ENCODE measurements at places on chromosomes 11 and 22.

DNA sequence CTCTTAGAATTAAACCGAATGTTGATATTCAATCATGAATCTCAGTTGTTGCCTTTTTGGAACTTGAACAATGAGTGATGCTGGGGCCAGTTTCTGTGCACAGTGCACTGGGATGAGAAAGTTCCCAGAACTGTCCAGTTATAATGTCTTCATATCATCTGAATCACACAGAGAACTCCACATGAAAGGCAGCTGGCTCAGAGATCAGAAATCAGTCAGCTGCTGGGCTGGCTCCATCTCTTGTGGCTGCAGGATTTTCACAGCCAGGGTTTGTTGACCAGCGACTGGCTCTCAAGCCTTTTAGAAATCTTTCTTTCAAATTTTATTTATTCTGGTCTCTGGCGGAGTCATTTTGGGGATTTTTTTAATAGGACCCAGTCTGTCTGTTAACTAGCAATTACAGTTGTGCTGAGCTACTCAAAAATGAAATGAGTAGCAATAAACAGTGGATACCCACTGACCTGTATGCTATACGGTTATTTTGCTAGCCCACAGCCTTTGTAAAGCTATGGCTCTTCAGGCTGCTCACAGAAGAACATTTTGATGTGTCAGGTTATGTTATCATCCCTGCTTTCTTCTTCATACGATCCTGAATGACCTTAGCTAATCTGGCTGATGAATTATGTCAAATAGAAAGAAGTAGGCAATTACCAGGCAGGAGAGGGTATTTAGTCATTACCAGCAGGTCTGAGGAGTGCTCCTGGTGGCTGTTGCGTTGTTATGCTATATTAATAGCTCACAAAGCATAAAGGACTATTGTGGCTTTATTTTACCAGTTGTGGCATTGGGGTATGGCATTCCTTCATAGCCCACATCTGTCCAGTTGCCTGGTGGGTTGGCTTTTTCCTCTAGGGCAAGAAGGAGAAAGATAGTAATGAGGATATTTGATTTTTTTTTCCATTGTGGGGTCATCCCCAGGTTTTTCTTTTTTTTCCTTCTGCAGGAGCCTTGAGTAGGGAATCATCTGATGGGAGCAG lies 3.6 kb downstream of the FAT3 start:
- DNase-seq = no peak

- no peak for DNase-seq
Measured at GRCh38 chr11:111327908-111328624, 29.7 kb downstream of the POU2AF3 start.

GRCh38 chr22:23065069-23065451 lies 5.3 kb upstream of the GNAZ start:
- DNase-seq = peak; percentile 39

DNA sequence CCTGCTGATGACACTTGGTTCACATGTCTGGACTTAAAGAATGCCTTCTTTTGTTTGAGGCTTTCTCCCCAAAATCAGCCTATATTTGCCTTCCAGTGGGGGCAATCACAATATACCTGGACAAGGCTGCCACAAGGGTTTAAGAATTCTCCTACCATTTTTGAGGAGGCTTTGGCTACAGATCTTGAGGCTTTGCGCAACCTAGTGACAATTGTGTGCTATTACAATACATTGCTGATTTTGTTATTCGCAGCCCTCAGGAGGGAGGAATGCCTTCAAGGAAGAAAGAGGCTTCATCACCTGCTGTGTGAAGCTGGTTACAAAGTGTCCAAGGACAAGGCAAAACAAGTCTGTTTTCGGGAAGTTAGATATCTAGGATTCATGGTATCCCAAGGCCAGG lies 50.8 kb upstream of the OR4C15 start:
- DNase-seq = no peak

DNA sequence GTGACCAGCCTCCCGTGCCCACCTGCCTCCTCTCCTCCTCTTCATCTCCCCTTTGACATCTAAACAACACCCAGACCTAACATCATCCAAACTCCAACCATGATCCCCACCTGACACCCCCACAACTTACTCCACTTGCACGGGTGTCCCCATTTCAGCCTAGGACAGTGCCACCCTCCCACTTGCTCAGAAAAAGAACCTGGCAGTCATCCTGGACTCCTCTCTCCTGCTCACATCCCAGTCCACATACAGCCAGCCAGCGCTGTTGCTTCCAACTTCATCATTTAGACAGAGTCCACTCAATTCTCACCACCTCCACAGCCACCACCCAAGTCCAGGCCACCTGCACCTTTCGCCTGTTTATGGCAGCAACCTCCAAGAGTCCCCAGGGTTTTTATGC lies 485.7 kb downstream of the MN1 start:
- DNase-seq = no peak

DNA sequence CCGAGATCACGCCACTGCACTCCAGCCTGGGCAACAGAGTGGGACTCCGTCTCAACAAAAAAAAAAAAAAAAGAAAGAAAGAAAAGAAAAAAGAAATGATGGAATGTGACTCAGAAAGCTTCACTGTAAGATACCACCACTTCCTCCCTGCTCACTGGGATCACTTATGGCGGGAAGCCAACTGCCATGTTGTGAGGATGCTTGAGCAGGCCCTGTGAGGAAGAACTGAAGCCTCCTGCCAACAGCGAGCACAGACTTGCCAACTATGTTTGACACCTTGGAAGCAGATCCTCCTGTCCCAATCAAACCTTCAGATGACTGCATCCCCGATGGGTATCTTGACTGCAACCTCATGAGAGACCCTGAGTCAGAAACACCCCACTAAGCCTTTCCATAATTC lies 8.3 kb downstream of the SEC14L6 start:
- no peak for DNase-seq

DNA sequence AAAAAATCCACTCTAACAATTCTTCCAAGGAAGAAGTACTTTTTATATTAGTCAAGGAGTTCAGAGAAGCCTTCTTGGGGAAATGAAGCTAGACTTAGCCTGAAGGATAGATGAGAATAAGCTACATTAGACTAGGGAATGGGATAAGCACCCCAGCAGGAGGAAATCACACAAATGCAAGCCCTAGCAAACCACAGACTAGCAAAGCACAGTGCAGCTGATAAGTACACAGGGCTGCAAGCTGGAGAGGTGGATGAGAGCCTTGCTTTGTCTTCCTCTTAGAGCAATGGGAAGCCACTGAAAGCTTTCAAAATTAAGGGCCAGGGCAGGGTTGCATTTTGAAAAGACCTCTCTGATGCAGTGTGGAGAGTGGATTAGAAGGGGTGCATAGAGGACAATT lies 946.2 kb downstream of the LRRC4C start:
- no peak for DNase-seq

DNA sequence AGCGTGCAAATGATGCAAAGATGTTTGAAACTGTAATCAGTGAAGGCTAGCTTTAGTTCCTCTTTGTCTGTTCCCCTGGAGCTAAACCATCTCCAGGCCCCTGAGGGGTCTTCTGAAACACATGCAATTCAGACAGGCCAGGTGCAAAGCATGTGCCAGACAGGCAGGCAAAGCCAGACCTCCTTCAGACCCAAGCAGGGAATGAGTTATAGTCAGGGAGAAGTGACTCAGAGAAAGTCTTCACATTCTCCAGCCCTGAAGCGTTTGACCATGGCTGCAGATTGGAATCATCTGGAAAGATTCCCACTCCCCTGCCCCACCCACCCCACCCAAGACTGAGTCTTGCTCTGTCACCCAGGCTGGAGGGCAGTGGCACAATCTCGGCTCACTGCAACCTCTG lies 187.0 kb upstream of the ISX start:
- no peak for DNase-seq

DNA sequence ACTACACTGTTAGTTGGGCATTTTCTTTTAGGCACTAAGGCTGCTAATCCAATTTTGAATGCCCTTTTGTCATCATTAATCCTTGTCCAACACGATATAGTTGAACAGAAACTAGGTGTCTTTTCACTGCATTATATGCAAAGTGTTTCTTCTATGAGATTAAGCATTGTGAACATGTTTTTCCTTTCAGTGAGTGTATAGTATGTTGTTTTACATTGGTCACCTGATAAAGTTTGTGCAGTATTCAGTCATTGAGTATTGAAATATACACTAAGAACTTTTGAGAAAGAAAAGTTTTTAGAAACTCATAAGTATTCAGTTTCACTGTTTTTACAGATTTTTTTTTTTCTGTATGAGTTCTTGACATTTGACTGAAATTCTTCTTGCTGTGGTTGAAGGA lies 59.0 kb downstream of the ZC3H12C start:
- DNase-seq = no peak

- peak; percentile 72 for DNase-seq
Measured at GRCh38 chr22:18044548-18045271, 20.3 kb upstream of the MICAL3 start.

DNA sequence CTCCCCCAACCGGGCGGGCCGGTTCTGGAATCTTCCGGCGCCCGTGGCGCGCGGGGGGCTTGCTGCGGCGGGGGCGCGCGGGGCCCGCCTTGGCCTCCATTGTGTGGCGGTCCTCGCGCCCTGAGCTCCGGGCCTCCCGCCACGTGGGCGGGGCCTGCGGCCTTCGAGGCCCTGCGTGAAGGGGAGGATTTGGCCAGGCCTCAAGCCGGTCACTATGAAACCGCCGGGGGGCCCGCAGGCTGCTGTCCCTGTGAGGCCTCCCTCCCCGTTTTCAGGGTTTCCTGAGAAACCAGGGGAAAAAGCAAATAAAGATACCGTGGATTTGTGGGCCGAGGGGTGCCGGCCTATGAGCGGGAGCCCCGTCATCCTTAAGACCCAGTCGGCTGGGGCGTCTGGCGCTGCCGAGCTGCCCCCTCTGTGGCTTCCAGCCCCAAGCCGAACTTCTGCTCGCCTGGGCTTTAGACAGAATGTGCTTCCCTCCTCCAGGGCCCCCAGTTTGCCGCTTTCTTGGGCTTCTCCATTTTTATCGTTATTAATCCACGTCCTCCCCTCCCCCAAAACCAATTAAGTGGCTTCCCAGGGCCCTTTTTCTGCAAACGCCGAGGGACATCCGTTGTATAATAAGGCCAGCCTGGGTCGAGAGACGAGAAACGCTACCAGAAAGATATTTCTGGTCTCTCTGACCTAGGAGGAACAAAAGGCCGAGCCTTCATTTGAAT lies 602 bp downstream of the EWSR1 start:
- DNase-seq = no peak

- no peak for DNase-seq
Measured at GRCh38 chr22:47044722-47045535, 282.5 kb downstream of the TBC1D22A start.

GRCh38 chr22:44667829-44668189 lies 34.2 kb upstream of the PRR5 start:
- no peak for DNase-seq

DNA sequence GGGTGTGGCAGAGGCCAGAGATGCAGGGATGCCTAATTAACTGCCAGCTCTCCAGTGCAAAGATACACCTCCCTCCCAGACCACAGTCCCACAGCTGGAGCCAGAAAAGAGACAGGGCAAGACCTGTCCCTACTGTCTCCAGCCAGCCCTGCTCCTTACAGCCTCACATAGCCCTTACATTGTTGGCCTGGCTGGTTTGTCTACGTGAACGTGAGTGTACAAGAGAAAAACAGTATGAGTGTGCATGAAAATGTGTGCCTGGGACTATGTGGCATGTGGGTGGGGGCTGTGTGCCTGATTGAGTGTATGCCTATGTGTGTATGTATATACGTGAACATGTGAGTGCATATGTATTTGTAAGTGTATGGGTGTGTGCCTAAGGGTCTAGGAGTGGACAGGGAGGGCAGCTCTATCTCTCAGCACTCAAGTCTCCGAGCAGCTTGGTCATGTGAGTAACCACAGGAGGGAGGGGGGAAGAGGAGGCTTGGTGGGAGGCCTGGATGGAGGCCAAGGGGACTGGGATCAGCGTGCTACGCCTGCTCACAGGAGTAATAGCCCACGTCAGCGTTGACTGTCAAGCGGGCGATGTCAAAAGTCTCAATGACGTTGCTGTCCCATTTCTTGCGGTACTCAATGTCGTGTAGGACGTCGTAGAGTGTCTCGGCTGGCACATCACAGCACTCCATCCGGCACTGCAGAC lies 6.6 kb upstream of the ARAP1 start:
- no peak for DNase-seq

- peak; percentile 72 for DNase-seq
Measured at GRCh38 chr11:113778111-113778910, 1.3 kb upstream of the CLDN25 start.

DNA sequence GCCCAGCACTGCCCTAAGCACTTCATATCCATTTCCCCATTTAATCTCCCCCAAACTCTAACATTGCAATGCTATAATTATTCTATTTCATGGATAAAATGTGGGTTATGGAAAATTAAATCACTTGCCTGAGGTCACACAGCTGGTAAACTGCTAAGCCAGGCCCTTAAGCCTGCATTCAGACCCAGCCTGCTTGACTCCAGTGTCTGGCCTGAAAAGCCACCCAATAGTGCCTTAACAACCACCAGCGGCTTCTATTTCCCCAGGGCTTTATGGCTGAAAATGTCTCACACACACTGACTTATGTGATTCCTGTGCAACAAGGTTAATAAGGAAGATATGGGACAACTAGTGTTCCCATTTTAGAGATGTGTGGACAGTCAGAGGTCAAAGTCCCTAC lies 178.5 kb upstream of the SNX19 start:
- no peak for DNase-seq

GRCh38 chr11:6717426-6717825 lies 34.3 kb upstream of the MRPL17 start:
- no peak for DNase-seq

DNA sequence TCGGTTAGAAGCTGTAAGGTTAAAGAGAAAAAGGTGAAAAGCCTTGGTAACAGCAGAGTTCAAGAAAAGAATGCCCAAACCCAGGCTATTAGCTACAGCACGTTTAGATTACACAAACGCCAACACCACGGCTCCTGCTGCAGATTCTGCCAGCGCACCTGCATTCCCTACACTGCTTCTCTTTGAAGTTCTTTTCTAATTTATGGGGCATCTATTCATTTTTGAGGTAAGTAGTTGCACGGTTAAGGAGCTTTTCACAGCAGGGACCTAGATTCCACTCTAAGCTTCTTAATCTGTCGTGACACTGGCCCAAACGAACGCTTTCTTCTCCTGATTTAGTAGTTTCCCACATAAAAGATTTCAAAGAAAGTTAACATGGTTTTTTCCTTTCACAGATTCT lies 38.0 kb upstream of the CHKA start:
- no peak for DNase-seq

GRCh38 chr22:44247346-44247745 lies 65.4 kb downstream of the SHISAL1 start:
- DNase-seq = no peak
